ENCODE measurements at places on chromosomes 6 and 20. TPM values are rescaled to one million over a fixed set of nuclear protein-coding genes. Genes with fewer than 3 reads are reported as not detected.

DNA sequence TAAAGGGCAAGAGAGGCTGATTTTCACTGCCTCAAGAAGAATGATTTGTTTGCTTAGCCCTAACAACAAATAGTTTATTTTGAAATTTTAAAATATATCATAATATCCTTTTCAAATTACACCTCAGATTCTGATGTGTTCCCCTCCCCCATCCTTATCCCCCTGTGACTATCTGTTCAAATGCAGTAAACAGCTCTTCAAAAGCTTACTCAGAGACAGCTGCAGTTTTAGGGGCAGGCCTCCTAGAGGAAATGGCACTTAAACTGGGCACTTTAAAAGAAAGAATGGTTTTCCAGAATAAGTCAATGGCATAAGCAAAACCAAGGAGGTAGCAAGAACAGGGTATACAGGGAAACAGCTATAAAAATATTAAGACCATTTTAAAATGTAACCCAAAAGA lies 118.6 kb upstream of the UST start:
- DNase-seq, result no peak

DNA sequence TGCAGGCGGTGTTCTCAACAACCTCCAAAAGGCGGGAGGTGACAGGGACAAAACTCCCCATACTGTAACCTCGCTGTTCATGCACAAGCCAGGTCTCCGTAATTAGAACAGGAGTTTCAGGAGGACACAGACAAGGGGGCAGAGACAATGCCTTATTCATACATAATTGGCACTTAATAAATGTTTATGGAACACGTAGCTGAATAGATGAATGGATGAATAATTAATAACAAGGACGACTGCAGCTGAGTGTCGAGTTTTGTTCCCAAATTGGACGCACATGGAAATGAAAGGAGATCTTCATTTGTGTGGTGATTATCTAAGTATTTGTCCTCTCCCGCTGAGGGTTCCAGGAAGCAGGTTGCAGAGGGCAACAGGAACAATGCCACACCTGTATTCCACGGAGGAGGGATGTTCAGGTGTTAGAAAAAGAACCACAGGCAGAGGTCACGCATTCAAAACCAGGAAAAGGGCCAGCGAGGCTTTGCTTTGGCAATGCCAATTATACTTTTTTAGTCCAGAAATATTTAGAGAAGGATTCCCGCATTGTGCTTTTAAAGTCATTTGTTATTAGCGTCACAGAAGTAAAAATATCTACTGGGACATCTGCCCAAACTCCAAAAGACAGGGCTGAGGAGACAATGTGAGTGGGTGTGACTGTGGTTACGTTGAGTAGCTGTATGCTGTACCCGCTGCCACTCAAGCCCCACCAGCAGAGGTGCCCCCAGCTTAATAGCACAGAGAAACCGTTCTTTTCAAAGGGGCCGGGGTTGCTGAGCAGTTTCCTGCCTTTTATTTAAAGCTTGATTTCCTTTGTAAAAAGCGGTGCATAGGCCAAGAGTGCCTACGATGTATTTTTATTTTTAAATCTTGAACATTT lies 123.3 kb downstream of the PXDC1 start:
- DNase-seq, result no peak

DNA sequence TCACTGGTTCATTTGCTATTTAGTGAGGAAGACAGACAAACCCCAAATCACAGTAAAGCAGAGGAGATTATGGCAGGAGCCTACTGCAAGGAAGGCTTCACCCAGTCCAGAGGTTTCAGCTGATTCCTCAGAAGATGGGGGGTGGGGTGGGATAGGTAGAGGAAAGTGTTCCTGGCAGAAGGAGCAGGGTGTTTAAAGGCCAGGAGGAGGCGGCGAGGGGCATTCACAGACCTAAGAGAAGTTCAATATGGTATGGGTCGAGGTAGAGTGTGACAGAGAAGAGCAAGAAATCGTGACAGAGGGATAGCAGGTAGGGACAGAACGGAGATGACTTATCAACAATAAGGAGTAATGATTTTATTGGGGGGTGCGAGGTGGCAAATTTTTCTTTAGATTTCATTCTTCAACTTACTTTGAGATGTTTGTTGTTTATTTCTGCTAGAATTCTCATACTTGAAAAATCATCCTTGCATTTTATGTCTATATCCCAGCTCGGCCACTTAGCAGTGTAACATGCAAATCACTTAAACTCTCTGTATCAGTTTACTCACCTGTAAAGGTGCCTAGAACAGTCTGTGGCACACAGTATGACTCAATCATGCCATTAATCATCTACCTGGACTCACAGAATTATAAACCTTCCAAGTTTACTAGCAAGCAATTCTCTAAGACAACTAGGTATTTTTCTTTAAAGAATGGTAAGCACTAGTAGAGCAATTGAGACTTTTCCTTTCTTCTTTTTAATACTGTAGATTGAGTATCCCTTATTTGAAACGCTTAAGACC lies 176.7 kb downstream of the REV3L start:
- DNase-seq, result no peak

DNA sequence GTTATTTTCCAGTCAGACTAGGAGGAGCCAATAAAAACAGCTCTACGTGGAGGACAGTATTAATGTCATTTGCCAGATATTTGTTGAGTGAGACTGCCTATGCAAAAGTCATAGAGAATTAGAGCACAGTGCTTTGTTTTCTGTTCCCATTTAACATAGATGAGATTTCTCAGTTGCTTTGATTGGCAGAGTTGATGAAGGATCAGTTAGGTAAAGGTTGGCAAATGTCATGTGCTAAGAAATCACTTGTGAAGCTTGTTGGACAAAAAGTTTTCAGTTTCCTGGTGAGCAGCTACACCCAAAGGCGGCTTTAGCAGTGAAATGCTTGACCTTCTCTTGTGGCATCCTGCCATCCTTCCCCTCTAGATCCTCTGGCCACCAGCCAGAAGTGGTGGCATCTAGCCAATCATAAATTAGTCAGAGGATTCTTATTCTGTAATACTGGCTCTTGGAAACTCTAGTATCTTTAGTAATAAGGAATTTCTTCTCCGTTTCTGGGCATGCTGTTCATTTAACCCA lies 37.0 kb downstream of the BCKDHB start:
- peak; percentile 66 for DNase-seq

GRCh38 chr6:79034865-79035264 lies 43.2 kb downstream of the PHIP start:
- DNase-seq, result no peak

DNA sequence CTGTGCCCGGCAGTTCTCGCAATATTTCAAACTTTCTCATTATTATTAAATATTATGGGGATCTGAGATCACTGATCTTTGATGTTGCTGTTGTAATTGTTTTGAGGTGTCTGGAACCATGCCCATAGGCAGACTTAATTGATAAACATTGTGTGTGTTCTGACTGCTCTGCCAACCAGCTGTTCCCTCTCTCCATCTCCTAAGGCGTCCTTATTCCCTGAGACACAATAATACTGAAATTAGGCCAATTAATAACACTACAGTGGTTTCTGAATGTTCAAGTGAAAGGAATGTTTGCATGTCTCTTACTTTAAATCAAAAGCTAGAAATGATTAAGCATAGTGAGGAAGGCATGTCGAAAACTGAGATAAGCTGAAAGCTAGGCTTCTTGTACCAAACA lies 7.6 kb downstream of the MAPK14 start:
- DNase-seq, result peak; percentile 59

DNA sequence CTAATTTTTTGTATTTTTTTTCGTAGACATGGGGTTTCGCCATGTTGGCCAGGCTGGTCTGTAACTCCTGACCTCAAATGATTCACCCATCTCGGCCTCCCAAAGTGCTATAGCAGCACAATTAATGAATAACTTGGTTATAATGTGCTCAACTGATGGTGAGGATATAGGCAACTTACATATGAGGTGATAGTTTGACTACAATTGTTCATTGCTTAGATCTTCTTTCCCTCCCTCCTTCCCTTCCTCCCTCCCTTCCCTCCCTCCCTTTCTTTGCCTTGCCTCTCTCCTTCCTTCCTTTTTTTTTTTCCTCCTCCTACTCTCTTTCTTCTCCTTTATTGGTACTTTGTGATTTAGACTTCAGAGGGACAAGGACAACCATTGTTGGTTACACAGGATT lies 151.2 kb downstream of the RNF144B start:
- no peak for DNase-seq

DNA sequence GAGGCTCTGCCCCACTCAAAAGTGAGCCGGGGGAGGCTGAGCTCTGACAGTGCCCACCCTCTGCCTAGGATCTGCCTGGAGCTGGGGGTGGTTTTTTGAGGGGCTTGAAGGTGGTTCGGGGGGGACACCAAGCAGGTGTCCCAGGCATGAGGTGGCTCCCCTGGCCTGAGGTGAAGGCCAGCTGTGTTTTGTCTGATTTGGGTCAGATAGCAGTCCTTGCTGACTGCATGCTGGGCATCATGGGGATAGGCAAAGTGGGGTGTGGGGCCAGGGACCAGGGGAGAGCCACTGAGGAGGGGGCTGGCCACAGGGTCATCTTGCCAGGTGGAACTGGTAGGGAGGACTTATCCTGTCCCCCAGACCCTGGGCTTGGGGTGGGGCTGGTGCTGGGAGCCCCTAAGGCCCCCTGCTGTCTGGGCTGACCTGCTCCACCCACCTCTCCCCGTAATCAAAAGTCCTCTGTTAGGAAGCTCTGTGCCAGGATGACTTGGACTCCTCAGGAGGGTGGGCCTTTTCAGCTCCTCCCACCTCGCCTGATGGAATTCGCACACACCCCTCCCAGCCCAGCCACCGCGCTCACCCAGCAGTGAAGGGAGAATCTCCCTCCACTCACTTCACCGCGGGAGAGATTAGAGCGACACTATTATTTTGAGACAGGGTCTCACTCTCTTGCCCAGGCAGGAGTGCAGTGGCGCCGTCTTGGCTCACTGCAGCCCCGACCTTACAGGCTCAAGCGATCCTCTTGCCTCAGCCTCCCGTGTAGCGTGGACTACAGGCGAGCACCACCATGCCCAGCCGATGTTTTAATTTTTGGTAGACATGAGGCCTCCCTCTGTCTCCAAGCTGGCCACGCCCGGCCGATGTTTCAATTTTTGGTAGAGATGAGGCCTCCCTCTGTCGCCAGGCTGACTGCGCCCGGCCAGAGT lies 1.5 kb upstream of the COL9A3 start:
- DNase-seq, result peak; percentile 64

- peak; percentile 84 for DNase-seq
Measured at GRCh38 chr20:64083378-64083803, 807 bp downstream of the LKAAEAR1 start.

GRCh38 chr6:2766767-2767656 lies 1.8 kb downstream of the WRNIP1 start:
- no peak for DNase-seq

GRCh38 chr20:41177636-41178035 lies 40.3 kb downstream of the PLCG1 start:
- DNase-seq, result no peak

GRCh38 chr20:7452890-7453289 lies 487.4 kb downstream of the HAO1 start:
- no peak for DNase-seq

DNA sequence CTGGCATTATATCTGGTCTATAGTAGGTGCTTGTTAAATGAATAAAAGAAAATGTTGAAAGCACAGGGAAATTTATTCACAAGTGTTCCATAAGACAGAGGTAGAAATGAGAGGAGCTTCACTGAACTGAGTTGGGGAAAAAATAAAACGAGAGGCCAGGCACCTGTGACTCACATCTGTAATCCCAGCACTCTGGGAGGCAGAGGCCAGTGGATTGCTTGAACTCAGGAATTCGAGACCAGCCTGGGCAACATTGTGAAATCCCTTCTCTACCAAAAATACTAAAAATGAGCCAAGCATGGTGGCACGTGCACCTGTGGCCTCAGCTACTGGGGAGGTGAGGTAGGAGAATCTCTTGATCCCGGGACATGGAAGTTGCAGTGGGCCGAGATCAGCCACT lies 28.1 kb upstream of the IBTK start:
- DNase-seq, result no peak

TCP11 gene
- 0.67 TPM for total RNA-seq

GMEB2 gene
- total RNA-seq, result 12.9 TPM

DEFB127 gene
- not detected for total RNA-seq

RRBP1 gene
- total RNA-seq, result 137 TPM

MROH8 gene
- 4.0 TPM for total RNA-seq

CCDC170 gene
- total RNA-seq, result 24.1 TPM

TRIM26 gene
- 33.8 TPM for total RNA-seq

CYP39A1 gene
- 14.4 TPM for total RNA-seq
